SJSA1 (cell line): ENCODE measurements at places on chromosomes 7 and 10. TPM values are rescaled to one million over a fixed set of nuclear protein-coding genes. Genes with fewer than 3 reads are reported as not detected.

DNA sequence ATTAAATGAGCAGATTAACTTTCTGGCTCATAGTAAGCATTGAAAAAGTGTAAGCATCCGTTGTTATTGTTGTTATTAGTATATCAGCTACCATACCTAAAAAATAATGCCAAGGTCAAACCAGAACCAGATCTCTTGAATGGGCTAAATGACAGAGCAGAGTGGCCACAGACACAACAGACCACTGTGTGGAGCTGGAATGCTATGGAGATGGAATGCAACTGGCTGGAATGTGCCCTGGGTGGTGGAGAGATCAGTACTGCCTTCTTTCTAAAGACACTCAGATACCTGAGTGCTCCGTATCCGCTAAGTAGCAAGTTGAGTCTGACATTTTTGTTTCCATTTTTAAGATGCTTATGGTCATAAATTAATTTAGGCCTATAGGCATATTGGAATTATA, 20.5 kb upstream of the DNAJB12 start:
- H3K4me1 ChIP-seq: no peaks in the 10 kb centered on the region
- peaks cover 2% of the 10 kb centered on the region; the same call in 1 of the 2 replicates for H3K36me3 ChIP-seq
- H3K4me3 ChIP-seq: no peak overlapping the region
- no peak for DNase-seq

GRCh38 chr10:123855008-123855684, 36.5 kb downstream of the CPXM2 start:
- H3K27ac ChIP-seq: no peak overlapping the region
- H3K4me1 ChIP-seq: no peaks in the 10 kb centered on the region
- H3K27me3 ChIP-seq: no peaks in the 10 kb centered on the region
- DNase-seq: no peak

DNA sequence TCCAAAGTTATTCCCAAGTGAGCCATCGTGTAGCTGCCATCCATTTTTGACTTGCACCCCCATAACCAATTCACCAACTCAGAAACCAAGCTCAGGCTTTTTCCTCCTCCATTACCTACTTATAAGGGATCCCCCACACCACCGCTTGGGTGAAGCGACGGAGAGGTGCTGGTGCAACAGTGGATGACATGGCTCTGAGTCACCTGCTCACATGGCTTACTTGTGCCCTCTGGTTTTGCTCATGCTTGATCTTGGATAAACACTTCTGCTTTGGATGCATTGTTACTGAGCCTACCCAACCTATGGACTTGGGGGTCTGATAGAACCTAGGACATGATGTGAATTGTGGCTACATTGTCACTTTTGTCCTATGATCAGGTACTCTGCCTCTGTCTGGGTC, 12.0 kb upstream of the AKR1B1 start:
- H3K27ac ChIP-seq: no peak overlapping the region
- H3K36me3 ChIP-seq: no peaks in the 10 kb centered on the region
- H3K4me1 ChIP-seq: peaks cover 22% of the 10 kb centered on the region

- peaks cover 40% of the 10 kb centered on the region for H3K36me3 ChIP-seq
- H3K4me1 ChIP-seq: peaks cover 43% of the 10 kb centered on the region
- peak; percentile 83 for DNase-seq
- peak overlapping the region; percentile 100 for H3K27ac ChIP-seq
These were observed 35.9 kb downstream of the ACSM6 start for GRCh38 chr10:95229724-95230627.

GRCh38 chr7:37312608-37313007, 136.1 kb downstream of the ELMO1 start:
- H3K27ac ChIP-seq: no peak overlapping the region
- no peaks in the 10 kb centered on the region for H3K36me3 ChIP-seq
- H3K4me1 ChIP-seq: peaks cover 16% of the 10 kb centered on the region; the same call in 1 of the 2 replicates
- DNase-seq: no peak
- H3K27me3 ChIP-seq: no peaks in the 10 kb centered on the region

LRIT1 gene
- total RNA-seq: not detected in 2 replicates

HTR5A gene
- not detected in 2 replicates for total RNA-seq

OR2F2 gene
- total RNA-seq: 0.13 TPM in 1 of 2 replicates, not detected in the other

IRF5 gene
- total RNA-seq: 0.08 TPM in 1 of 2 replicates, not detected in the other

BBIP1 gene
- 33.6 and 44.5 TPM in 2 replicates for total RNA-seq

C10orf71 gene
- not detected in 2 replicates for total RNA-seq
